ENCODE measurements at places on chromosomes 3 and 15.

- DNase-seq = no peak
These were observed 3.8 kb upstream of the CHRNA5 start for GRCh38 chr15:78561490-78561889.

DNA sequence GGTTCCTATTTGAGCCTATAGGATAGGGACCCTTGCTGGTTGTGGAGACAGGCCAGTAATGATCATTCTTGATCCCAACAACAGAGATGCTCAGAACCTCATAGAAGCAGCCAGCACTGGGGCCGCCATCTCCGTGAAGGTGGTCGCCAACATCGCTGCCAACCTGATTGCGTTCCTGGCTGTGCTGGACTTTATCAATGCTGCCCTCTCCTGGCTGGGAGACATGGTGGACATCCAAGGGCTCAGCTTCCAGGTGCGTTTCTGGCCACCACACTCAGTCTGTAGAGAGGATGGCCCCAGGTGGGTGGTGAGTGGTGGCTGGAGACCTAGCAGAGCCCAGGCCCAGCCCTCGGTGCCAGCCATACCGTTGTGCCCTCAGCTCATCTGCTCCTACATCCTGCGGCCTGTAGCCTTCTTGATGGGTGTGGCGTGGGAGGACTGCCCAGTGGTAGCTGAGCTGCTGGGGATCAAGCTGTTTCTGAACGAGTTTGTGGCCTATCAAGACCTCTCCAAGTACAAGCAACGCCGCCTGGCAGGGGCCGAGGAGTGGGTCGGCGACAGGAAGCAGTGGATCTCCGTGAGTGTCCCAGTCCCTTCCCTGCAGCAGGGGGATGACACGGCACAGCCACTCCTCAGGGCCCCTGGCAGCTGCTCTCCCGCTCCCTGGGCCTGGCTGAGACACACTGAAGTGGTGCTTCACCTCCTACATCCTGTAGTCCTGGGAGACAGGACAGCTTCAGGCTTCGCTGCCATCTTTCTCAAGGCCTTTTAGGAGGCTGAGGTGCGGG lies 46.5 kb upstream of the PDE8A start:
- DNase-seq = no peak

GRCh38 chr3:4196506-4197147 lies 106.5 kb upstream of the SETMAR start:
- DNase-seq = no peak

GRCh38 chr3:182696916-182697315 lies 96.4 kb upstream of the ATP11B start:
- no peak for DNase-seq

DNA sequence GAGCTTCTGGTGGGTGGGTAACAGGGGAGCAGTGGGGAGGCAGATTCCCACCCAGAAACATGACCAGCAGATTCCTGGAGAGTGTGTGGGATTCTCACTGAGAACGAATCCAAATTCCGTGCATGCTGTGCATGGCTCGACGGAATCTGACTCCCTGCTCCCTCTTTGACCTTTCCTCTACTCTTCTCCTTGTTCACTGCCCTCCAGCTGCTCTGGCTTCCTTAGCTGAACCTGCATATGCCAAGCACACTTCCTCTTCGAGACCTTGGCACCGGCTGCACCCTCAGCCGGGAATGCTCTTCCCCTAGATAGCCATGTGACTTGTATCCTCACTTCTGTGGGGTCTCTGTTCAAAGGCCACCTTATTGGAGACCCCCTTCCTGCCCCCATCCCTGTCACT lies 6.3 kb downstream of the INSYN1 start:
- no peak for DNase-seq

- no peak for DNase-seq
These were observed 223.0 kb downstream of the EBLN2 start for GRCh38 chr3:73284472-73284871.

GRCh38 chr3:195061756-195062655 lies 209.0 kb downstream of the XXYLT1 start:
- no peak for DNase-seq
